ENCODE measurements at places on chromosomes 1 and 21.

DNA sequence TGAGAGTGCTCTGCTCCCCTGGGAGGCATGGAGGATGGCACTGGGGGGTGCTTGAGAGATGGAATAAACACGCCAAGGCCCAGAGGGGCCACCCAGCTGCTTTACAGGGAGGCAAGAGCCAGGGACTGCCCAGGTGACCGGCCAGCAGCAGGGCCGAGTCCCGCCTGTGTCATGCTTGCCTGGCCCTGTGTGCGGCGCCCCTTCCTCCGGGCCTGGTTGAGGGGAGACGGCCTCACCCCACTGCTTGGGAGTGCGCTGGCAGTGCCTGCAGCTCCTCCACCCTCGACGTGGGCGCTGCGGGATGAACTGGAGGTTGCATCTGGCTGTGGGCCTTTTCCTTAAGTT, 33.1 kb upstream of the COL6A2 start:
- no peak for DNase-seq

GRCh38 chr1:92951141-92951582, 10.1 kb downstream of the DIPK1A start:
- no peak for DNase-seq

DNA sequence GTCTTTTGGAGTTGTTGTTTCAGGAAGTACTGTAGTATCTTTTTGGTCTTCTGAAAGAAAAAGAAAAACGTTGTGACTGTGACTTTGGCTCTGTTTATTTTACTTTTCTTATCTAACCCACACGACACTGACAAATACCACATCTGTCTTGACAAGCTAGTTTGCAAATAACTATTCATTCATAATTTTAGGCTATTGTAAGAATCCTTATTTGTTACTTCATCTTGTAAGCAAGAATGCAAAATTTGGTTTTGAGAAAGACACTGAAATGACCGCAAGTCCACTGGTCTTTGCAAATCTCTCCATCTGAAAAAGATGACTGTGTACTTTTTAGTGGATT, 12.7 kb downstream of the TGFB2 start:
- DNase-seq: no peak

DNA sequence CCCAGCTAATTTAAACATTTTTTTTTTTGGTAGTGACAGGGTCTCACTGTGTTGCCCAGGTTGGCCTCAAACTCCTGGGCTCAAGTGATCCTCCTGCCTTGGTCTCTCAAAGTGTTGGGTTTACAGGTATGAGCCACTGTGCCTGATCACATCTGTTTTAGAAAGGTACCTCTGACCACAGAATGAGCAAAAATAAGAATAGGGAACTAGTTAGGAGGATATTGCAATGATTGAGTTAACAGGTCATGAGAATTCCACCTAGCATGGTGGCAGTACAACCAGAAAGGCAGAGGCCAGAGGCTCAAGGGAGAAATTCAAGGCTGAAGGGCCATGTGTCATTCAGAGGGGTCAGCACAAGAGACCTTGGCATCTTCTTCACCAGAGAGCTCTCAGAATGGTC, 49.6 kb downstream of the ELAPOR1 start:
- DNase-seq: no peak

DNA sequence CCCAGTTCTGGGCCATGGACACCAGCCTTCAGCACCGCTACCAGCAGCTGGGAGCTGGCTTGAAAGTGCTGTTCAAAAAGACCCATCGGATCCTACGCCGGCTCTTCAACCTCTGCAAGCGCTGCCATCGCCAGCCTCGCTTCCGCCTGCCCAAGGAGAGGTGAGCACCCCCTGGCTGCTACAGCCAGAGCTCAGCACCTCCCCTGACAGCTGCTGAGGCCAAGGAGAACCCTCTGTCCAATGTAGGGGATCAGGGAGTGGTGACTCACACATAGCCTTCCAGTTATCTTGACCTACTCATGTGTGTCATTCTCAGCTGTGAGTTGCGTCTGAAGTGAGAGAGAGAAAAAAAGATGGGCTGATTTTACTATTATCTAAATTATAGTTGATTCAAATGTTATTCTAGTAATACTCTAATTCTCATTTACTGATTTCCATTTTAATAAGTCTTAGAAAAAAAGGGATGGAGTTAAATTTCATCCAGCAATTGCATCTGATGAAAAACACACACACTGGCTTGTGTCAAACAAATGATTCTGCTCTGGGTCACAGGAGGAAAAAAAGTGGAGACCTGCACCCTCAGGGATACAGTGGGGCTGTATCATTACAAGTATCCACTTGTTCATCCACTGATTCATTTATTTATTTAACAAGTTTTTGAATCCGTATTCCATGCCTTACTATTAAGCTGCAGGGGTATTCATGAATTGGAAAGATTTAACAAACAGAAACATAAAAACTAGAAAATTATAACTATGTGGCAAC, 108.0 kb downstream of the BRINP2 start:
- DNase-seq: no peak

GRCh38 chr1:7478142-7478790, 292.8 kb upstream of the VAMP3 start:
- DNase-seq: no peak

DNA sequence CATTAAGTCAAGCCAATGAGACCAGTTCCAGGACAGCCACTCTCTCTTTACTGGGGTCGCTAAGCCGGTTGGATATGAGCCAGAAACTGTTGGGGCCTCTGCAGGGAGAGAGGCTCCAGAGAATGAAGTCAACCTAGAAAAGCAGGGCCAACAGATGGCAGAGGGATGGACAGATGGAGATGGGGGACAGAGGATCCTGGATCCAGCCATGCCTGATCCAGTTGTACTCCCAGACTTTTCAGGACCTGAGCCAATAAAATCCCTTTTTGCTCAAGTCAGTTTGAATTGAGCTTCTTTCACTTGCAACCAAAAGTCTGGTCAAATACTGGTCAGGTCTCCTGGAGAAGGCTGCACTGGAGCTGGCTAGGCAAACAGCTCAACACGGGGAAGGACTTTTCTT, 2.2 kb downstream of the DHCR24 start:
- no peak for DNase-seq

DNA sequence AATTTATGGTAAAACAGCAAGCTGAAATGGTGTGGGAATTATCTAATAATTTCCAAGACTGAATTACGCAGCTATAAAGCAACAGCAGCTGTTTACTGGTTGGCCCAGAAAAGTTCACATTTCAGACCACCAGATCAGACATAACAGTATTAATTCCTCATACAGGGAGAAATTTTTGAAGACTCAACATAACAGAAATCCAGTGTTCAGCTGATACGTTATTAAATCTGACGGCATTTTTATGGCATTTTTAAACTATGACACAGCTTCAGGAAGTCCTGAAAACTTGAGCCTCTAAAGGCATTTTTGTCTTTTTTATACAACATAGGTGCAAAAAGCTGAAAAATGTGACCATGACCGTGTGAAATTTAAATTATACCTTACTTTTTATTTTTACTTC, 91.2 kb downstream of the APP start:
- no peak for DNase-seq

- no peak for DNase-seq
Observed at GRCh38 chr1:167186771-167187170, 33.9 kb upstream of the POU2F1 start.

DNA sequence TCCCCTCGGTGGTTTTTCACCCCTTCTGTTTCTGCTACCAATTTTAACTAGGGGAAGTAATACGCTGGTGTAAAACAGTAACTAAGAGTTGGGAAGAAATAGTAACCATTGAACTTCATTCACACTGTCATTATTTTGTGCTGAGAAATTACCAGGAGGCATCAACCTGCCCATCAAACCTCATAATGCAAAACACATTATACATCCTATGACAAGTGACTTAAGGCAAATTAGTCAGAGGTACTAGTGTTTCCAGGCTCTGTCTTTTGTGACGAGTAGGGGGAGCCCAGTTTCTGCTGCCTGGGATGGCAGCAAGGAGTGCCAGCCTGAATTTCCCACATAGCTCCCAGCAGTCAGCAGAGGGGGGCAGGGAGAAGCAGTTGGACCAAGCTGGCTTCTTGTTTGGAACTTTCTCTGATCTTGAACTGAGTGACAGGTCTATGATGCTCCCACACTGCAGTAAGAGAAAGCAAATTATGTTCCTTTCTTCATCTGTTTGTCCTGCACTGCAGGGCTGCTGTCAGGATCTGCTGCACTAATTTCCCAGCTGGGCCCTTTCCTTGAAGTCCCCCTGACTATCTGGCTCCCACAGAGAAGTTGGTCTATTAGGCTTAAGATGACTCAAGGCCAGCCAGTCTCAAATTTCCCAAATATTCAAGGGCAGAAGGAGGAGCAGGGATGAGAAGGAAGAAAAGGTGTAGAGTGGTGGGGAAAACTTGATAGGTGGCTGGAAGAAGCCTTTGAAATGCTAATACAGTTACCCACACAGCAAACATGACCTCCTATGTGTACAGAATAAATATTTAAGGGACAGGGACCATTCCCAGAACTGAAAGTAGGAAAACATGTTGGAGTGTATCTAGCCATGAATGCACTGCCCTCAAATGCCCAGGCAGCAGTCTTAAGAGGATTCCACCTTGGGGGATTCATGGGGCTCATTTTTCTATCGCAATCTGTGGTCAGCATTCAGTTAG, 322.8 kb downstream of the SEC16B start:
- DNase-seq: no peak

- DNase-seq: no peak
Observed at GRCh38 chr21:21898801-21899200, 900.6 kb downstream of the NCAM2 start.

DNA sequence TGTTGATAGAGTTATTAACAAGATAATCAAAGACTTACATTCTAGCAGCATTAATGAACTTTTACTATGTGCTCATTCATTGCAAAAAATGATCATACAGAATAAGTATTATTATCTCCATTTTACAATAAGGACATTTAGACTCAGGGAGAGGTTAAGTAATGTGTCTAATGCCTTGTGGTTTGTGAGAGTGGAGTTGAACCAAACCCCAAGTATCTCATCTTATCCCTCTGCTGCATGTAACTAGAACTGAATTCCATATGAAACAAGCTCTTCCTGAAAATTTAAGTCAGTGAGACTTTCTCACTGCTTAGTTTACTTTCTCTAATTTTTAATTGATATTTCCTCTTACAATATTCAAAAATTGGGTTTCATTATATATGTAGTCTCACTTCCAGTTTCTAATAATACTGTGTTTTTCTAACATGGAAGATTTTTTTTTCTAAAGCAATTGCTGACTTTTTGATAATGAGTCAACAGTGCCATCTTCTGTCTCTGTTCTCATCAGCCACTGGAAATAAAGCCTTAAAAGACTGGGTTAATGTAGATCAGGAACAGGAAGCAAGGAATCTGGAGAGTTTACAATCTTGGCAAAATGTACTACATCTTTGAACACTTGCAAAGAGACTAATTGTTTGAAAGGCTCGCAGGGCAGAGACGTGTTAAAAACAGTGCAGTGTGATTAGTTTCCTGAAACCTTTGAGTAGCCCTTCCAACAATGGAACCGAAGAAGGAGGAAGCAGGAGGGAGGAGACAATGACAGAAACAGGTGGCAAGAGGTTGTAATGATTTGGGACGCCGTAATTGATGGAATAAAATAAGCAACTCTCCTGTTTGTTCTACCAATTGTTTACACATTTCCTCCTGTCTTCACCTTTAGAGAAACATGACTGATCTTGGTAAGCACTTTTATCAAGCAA, 567.6 kb downstream of the MRPL39 start:
- DNase-seq: no peak

- no peak for DNase-seq
Observed at GRCh38 chr1:169024800-169025271, 81.7 kb upstream of the ATP1B1 start.

- peak; percentile 56 for DNase-seq
Observed at GRCh38 chr1:183590244-183591191, at the start of gene NCF2. TSS of gene NCF2 (minus strand) at chr1:183590459. CDS start at chr1:183590329, 130 bp downstream.

GRCh38 chr1:30416221-30416820, 307.1 kb downstream of the MATN1 start:
- DNase-seq: no peak

- no peak for DNase-seq
Observed at GRCh38 chr1:178649582-178650350, 75.3 kb upstream of the RALGPS2 start.

DNA sequence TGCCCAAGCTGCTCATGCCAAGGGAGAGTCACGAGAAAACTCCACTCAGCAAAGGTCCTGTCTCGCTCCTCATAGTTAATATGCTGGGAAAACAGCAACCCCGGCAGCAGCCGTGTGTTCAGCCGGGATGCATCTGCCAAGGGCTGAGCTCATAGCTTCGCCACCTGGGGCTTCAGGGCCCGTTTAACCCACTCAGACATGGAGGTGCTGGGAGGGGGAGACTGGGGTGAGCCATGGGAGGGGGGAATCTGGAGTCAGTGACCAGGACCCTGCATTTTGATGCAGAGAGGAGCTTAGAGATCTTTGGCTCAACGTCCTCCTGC, 283.4 kb downstream of the PTPRU start:
- peak; percentile 40 for DNase-seq

GRCh38 chr1:83693427-83694126, 305.4 kb downstream of the TTLL7 start:
- no peak for DNase-seq

DNA sequence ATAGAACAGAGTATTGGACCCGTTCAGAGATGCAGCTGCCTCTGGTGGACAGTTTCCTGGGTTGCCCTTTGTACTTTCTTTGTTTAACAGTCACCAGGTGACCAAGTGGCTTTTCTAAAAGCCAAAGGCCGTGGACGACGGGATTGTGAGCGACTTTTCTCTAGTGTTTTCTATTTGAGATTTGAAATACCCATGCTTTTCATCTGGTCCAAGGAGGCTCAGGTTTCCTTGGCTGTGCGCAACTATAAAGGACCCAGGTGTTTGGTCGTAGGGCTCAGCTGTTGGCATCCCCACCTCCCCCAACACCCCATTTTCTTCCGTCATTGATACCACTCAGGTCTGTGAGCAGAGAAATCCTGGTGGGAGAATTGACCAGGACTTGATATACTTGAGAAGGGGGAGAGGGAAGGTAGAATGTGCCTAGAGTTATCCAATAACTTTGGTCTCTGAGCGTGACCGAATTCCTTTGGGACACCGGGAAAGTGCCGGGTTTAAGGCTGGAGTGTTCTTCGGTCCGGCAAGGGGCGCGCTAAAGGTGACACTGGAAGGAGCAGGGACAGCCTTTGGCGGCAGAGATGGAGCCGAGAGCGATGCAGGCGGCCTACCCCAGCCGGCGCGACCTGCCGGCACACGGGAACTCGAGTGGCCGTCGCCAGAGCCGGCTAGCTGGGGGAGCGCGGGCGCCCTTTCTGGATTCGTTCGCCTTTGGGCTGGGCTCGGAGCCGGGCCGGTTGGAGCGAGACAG, 83.4 kb upstream of the BMP8A start:
- no peak for DNase-seq

DNA sequence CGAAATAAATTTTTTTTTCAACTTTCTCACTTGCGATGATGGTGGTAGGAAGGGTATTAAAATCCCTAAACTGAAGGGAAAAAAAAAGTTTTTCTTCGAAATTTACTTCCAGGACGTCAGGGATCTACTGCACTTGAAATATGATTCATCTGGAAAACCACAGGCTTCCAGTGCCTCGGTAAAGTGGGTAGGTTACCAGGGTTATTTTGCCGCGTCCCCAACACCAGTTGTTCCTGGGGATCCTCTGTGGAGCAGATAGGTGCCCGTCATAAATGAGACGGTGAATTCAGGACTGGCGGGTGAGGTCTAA, 773 bp downstream of the RABIF start:
- no peak for DNase-seq

- peak; percentile 30 for DNase-seq
Observed at GRCh38 chr1:183417772-183418491, at the start of gene NMNAT2. TSS of gene NMNAT2 (minus strand) at chr1:183418380. CDS start at chr1:183418267, 113 bp downstream.

- no peak for DNase-seq
Observed at GRCh38 chr21:33608559-33608958, 20.1 kb upstream of the DONSON start.

GRCh38 chr1:60847855-60848582, 234.3 kb upstream of the NFIA start:
- DNase-seq: no peak

- no peak for DNase-seq
Observed at GRCh38 chr1:209416039-209416438, 167.5 kb upstream of the CAMK1G start.

Data from femur (tissue), 1 donor.